ENCODE measurements at places on chromosomes 6 and 20.

GRCh38 chr6:112245511-112246203 is 8.7 kb downstream of the LAMA4 start:
- no peak for DNase-seq

DNA sequence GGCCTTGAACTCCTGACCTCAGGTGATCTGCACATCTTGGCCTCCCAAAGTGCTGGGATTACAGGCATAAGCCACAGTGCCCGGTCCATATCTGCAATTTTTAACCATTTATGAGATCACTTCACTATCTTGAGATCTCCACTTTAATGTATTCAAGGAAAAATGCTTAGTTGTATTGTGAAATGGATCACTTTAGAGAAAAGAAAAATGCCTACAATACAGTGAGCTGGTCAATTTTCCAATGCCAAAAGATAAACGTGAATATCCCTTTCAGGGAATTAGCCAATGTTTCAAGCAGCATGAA is 82.8 kb upstream of the ZNF217 start:
- no peak for DNase-seq

DNA sequence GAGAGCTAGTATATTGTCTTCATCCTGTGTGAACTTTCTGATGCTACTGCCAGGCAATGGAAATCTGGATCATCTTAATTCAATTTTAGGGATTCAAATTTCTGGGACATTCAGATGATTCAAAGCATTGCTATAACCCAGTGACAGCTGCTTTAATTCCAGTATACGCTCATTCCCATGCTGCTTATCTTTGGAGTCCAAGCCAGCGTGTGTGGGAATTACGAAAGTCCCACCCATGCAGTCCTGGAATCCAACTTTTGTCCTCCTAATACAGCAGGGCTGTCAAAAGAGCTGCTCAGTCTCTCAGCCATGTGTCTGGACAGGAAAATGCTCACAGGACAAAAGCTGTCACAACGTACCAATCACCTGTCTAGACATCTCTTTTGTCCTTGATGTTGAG is 219.8 kb downstream of the LAMA2 start:
- no peak for DNase-seq

DNA sequence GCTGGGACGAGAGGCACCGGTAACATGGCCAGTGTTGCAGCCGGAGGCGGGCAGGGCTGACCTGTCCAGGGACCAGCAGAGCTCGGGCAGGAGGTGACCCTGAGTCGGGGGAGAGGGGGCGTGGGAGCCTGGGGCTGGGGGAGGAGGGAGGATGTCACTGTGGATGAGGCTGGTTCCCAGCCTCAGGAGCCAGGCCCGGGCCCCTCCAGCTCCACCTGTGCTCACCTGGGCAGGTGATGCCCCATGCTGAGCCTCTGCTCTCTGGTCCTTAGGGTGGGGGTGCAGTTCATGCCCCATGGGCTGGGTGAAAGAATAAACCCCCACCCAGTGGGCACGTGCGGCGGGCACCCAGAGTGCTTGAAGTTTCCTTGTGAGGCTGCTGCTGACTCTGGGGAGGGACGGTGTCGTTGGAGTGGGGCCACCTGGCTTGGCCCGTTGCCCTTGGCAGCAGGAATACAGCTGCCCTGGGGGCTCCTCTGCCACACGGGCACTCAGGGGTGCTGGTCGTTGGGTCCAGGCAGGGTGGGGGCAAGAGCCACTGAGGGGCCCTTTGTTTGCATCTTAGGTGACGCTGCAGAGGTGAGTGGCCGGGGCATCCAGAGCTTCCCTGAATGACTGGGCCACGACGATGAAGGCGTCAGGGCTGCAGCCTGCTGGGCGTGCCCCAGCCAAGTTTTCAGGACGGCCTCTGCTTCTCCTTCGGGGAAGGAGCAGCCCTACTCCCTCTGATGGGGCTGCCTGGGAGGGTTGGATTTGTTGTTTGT is 24.7 kb upstream of the BHLHE23 start:
- DNase-seq: no peak

DNA sequence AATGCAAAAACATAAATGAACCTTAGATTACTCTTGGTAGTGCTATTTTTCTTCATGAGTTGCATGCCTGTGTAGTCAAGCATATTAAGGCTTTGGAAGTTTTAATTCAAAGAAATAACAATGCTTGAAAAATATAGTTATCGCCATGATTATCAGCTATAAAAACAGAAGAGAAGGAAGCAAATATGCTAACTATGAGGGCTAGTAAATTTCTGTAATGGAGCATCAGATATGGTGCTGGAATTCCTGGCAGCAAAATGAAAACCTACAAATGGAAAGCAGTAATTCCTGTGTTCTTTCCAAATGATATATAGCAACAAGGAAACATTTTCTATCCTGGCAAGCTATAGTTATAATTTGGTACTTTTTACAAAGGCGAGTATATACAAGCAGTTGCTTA is 29.7 kb downstream of the DOP1A start:
- DNase-seq: no peak

GRCh38 chr20:55778796-55779195 is 226.5 kb downstream of the CBLN4 start:
- no peak for DNase-seq

DNA sequence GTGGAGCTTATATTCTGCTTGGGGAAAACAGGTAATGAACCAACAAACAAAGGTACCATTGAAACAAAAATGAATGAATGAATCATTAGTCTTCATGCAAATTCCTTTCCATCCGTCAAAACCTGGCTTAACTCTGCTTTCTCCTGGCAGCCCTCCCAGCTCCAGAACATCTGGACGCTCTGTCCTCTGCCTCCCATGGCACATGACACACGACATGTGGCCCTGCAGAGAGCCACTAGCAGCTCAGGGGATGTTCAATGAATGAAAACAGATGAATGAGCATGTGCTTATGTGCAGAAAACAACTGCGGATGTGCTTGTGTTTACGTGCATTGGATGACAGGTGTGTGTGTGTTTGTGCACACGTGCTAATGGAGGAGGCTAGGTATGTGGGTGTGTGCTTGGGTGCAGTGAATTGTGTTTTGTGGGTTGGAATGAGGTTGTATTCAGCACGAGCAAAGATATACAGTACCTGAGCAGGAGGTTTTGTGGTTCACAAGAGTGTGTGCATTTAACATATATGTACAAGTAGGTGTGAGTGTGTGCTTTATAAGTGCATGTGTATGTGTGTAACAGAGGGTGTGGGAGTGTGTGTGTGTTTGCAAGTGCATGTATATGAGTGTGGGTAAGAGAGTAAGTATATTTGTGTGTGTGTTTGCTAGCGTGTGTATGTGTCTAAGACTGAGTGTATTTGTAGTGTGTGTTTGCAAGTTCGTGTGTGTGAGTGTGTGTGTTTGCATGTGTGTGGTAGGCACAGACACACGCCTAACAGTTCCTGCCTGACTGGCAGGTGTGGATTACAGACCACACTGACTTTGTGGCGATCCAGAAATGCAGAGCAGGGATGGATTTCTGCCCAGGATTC is 374.1 kb upstream of the SULF2 start:
- no peak for DNase-seq

DNA sequence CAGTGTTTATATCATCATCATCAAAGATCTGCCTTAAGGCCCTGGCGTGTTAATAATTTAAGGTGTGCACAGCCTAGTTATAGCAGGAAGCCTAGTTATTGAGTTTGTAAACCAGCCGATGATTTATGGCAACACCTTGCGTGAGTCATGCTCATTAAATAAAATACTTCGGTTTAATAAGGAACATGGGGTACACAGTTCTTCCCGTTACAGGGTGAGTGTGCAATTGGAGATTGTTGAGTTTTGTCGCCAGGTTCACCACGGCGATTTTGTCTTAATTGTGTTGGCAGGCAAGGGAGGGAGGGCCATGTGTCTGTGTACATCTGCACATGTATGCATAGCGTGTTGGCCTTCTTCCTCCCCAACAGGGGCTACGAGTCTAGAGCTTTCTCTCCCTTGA is 104.0 kb downstream of the TFAP2A start:
- no peak for DNase-seq

DNA sequence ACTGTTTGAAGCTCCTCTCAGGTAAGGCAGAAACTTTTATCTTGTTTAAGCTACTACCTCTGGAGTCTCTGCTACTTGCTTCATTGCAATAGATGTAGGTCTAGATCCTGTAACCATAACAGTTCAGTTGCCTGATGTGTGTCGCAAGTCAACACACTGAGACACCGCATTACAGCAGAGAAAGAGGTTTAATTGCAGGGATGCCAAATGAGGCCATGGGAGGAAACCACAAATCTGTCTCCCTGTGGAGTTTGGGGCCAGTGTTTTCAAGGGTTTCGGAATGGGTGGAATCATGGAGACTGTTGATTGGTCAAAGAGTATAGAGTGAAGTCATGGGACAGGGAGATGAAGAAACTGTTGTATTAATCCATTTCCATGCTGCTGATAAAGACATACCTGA is 57.1 kb upstream of the RBM24 start:
- no peak for DNase-seq

GRCh38 chr20:60535211-60535610 is 577.0 kb downstream of the CDH26 start:
- DNase-seq: no peak

GRCh38 chr20:54070187-54070987 is at the start of gene BCAS1:
Gene BCAS1, minus strand, starts transcription at chr20:54070594. Its CDS starts 11,876 bp downstream, at chr20:54058718.
- no peak for DNase-seq

GRCh38 chr6:9492790-9493189 is 922.1 kb downstream of the TFAP2A start:
- no peak for DNase-seq

DNA sequence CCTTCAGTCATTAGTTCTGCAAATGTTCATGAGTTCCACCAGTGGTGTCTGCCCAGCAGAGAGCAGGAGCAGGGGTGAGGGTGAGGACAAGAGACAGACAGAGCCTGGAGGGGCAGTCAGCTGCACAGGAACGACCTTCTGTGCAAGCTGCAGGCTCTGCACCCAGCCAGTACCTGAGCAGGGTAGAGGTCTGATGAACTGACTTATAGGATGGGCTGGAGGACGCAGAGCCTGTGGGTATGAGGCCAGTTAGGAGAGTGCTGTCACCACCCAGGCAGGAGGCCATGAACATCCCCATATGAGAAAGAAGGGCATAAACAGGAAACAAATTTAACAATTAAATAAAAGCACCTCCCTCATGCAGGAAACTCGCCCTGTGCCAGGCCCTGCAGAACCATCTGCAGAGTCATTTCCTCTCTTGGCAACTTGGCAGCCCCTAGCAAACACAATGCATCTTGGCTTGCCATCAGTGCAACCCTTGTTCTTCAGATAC is 17.9 kb downstream of the C6orf15 start:
- peak; percentile 76 for DNase-seq

- DNase-seq: no peak
Measured at GRCh38 chr6:82494367-82494766, 130.8 kb downstream of the TPBG start.

DNA sequence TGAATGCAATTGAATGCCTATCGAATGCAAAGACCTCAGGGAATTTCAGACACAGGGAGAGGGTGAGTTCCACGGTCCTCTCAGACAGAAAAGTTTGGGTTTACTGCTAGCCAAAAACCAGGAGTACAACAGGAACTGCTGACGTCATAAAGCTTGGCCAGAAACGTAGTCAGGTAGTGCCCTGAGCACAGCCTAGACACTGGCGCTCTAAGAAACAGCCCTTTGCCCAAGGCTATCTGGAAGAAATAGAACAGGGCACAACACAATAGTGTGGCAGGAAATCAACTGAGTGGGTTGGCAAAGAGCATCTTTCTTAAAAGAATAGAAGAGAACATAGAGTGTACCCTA is 58.0 kb downstream of the GFOD1 start:
- no peak for DNase-seq

- no peak for DNase-seq
Measured at GRCh38 chr6:161017766-161018564, 26.4 kb downstream of the MAP3K4 start.

- DNase-seq: no peak
Measured at GRCh38 chr6:119347466-119348095, 2.0 kb downstream of the MAN1A1 start.

DNA sequence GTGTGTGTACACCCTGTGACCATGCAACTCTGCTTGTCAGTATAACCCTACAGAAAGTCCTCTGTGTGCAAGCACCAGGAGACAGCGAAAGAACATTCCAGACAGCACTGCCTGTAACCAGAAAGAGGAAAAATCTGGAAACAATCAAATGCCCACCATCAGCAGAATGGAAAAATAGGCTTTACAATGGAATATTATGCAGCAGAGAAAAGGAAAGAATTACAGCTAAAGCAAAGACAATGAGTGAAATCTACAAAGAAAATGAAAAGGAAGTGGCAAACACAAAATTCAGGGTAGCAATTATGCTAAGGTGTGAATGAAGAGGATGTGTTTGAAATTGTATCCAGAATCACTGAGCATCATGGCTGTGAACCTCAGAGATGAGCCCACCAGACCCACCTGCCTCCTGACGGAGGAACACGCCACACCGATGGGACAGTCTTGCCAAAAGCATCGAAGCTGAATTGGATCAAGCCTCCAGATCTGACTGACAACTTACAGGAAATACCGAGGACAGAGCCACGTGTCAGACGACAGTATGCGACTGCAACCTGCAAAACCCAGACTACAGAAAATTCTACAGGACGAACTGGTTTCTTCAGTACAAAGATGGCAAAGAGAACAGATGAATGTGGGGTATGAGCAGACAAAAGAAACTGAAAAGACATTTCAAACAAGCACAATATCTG is 133.2 kb downstream of the NFATC2 start:
- no peak for DNase-seq

- no peak for DNase-seq
Measured at GRCh38 chr6:132207991-132208390, 193.3 kb downstream of the MOXD1 start.

GRCh38 chr6:509676-510075 is 118.1 kb downstream of the IRF4 start:
- no peak for DNase-seq

- no peak for DNase-seq
Measured at GRCh38 chr6:136244061-136244616, 6.0 kb downstream of the MTFR2 start.

- no peak for DNase-seq
Measured at GRCh38 chr6:141552463-141552862, 580.3 kb upstream of the GJE1 start.

GRCh38 chr20:47612670-47613069 is 111.0 kb downstream of the NCOA3 start:
- no peak for DNase-seq

DNA sequence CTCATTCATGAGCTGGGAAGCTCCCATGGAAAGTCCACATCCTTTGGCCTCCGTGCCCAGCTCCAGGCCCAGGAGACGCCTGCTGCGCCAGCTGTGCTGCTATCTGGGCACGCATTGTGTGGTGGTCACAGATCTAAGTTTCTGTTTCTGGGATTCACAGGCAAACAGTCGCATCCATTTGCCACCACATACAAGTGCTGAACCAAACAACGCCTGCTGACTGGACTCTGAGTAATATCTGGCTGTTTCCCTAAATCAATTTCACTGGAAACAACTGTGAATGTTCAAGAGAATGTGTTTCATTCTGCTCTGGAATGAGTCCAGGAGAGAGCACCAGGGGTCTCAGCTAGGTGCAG is 45.5 kb downstream of the IRF4 start:
- no peak for DNase-seq
